Stimulated activated naive CD4-positive, alpha-beta T cell treated with Interleukin-2 at 50 U/mL for 16 hours (primary cell): ENCODE measurements at places on chromosomes 12 and 14.
A peak's percentile ranks its signal among the peaks of the same experiment; 100 is the strongest.

- no peak for DNase-seq
Measured at GRCh38 chr12:103806803-103807202, 34.2 kb downstream of the NT5DC3 start.

- DNase-seq: no peak
Measured at GRCh38 chr14:102055181-102055901, 31.5 kb downstream of the HSP90AA1 start.

- no peak for DNase-seq
Measured at GRCh38 chr14:39015360-39015961, 87.6 kb downstream of the SEC23A start.

- DNase-seq: no peak
Measured at GRCh38 chr14:68608574-68608962, 184.3 kb downstream of the ZFP36L1 start.

DNA sequence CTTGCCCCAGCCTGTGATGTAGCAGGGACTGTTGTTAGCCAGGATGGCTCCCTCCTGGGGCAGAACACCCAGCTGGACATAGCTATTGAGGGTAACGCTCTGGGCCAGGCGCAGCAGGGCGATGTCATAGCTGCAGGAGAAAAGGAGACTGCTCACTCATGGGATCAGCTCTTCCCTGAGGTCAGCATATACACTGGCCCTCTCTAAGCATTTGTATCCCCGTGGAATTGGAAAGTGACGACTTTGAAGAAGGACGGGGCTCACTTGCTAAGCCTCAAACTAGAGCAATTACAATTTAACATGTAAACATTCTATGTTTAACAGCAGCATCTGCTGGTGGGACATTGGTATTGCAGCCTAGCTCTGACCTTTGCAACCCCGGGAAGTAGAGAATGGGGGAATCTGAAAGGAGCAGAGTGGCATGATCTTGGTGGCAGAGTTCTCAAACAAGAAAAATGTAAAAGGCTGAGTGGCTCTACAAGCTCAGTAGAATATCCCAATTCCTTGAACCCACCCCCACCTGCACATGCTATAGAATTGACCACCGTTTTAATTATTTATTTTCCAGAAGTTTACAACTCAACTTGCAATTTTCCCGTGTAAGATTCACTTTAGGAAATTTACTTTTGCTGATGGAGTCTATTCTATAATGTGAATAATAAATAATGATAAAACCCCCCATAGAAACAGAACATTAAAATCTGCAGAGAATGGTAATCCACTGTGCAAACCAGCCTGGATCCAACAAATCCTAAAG, 5.0 kb downstream of the CELA1 start:
- DNase-seq: peak; percentile 51

DNA sequence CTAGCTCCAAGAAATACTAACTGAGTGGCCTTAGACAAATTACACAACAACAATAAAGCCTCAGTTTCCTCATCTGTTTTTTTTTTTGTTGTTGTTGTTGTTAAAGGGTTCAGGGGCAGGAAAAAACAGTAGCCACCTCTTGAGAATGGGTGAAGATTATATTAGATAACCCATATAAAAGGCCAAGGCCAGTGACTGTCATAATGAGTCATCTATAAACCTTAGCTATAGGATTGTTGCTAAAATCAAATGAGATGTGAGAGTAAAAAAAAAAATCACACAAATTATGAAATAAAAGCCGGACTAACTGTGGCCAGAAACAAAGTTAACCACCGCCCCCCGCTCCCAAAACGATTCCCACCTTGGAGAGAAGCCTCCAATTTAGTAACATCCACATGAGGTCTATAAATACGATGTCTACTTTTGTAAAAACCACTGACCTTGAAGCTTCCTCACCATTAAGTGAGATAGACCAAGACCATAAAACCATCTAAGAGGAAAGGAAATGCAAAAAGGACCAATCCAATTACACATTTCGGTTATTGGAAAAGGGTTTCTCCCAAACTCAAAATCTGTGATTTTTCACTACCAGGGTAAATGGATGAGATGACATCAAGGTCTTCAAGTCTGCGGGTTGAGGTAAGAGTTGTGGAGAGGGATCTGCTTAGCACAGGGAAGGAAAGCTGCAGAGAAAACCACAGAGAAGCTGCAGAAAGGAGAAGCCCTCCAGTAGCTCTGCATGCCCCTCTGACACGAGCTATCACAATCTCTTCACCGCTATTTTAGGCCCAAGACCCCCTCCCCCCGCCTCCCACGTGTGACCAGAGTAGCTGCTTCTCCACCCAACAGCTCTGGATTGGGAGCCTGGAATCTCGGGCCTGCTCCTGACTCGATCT, 1.0 kb downstream of the NAA25 start:
- DNase-seq: no peak

GRCh38 chr12:14846042-14846587, 2.8 kb upstream of the ART4 start:
- no peak for DNase-seq

- no peak for DNase-seq
Measured at GRCh38 chr12:124411281-124411878, 116.5 kb downstream of the RFLNA start.

GRCh38 chr12:104285740-104286515, 17.6 kb upstream of the EID3 start:
- no peak for DNase-seq

- peak; percentile 39 for DNase-seq
Measured at GRCh38 chr14:53151523-53152183, 1.5 kb downstream of the DDHD1 start.

- no peak for DNase-seq
Measured at GRCh38 chr12:112370868-112371510, 11.2 kb downstream of the HECTD4 start.

GRCh38 chr12:49503674-49504180, 35.1 kb upstream of the KCNH3 start:
- DNase-seq: no peak

DNA sequence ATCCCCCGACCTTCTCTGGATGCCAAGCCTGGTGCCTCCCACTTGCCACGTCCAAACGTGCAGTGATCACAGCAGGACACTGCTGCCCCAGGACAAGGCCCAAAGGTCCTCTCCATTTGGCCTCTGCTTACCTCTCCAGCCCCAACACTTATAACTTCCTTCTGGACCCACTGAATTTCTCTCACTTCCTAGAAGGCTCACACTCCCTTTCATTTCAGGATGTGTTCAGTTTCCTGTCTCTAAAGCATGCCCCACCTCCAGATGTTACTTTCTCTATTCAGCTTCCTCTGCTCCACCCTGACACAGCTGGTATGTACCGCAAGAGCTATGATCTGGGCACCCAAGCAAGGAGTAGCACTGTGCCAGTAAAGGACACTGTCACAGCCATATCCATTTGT, 33.0 kb downstream of the CDKL1 start:
- DNase-seq: peak; percentile 20

GRCh38 chr14:68104518-68104917, 284.9 kb downstream of the RAD51B start:
- no peak for DNase-seq

- DNase-seq: no peak
Measured at GRCh38 chr12:27592548-27592947, 68.5 kb downstream of the PPFIBP1 start.

GRCh38 chr12:1606021-1606622, 11.7 kb upstream of the FBXL14 start:
- peak; percentile 67 for DNase-seq

GRCh38 chr12:66942741-66943465, 264.0 kb upstream of the GRIP1 start:
- no peak for DNase-seq

DNA sequence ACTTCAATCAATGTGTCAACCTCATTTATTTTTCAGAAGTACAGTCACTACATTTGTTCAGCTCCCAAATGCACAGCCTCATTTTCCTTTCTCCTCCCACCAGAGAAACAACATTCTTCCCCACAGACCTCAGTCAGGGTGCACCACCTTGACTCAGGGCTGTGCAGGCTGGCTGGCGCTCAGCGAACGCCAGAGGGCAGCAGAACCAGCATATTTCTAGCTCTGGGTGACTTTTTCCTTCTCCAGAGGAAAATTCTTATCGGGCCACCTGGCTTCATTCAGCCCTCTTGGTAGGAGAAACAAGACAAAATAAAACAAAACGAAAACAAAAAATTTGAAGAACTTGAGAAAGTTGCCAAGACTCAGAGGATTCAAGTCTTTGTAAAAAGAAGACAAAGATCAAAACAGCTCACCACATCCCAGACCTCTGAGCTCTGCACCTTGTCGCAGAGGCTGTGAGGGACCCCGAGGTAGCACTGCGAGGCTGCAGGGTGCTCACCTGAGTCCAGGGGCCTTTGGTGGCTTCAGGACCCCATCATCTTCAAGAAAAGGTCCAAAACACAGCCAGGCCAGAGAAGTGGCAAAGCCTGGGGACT, 33.7 kb downstream of the PAH start:
- DNase-seq: no peak

DNA sequence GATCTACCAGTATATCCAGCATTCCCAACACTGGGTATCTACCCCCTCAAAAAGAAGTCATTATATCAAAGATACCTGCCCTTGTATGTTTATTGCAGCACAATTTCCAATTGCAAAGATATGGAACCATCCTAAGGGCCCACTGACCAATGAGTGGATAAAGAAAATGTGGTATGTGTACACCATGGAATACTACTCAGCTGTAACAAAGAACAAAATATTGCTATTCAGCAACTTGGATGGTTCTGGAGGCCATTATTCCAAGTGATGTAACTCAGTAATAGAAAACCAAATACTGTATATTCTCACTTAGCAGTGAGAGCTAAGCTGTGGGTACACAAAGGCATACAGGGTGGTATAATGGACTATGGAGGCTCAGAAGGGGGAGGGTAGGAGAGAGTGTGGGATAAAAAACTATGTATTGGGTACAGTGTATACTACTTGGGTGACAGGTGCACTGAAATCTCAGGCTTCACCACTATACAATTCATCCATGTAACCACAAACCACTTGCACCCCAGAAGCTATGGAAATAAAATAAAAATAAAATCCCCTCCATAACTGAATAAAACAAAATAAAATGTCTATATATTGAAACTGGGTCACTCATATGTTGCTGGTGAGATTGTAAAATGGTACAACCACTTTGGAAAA, 34.7 kb upstream of the STK38L start:
- DNase-seq: no peak

DNA sequence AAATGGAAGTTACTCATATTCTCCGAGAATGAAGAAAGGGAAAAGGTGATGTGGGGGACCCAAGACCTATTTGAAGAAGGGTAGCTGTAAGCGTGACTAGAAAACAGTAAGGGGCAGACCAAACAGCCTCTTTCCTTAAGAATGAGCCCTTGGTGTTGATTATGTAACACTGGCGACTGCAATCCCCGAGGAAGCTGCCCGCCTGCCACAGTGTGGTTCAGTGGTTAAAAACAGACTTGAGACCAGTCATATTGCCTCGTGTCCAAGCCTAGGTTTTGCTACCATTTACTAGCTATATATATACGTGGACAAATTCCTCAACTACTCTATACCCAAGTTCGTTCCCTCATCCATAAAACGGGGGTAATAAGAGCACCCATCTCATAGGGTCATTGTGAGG, 49.1 kb downstream of the SSPN start:
- no peak for DNase-seq

DNA sequence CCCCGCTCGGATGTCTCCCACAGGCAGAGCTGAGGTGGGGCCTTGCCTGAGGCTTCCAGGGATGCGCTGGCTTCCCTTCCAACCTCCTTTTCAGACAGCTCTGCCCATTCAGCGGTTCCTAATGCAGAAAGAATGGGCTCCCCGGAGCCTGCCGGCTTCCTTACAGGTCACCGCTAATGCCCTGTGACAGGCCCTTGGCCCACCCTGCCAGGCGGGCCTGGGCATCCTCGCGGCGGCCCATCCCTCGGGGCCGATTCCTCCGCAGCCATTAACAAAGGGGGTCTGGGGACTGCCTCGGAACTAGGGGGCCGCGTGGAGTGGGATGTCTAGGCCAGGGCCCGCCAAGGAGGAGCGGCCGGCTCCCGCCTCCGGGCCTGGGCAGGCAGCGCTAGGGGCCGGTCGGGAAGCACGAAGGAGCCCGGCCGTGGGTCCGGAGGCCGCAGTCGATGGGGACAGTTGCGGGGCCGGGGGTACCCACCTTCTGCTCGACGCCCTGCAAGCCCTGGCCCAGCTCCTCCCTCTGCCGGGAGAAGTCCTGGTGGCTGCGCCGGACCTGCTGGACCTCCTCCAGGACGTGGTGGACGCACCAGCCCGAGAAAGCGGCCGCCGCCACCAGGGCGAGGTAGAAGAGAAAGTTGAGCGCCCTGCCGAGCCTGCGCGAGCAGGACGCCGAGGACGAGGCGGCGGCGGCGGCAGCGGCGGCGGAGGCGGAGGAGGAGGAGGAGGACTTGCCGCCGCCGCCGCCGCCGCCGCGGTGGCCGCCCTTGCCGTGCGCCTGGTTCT, 738 bp downstream of the CKAP4 start:
- DNase-seq: peak; percentile 56

DNA sequence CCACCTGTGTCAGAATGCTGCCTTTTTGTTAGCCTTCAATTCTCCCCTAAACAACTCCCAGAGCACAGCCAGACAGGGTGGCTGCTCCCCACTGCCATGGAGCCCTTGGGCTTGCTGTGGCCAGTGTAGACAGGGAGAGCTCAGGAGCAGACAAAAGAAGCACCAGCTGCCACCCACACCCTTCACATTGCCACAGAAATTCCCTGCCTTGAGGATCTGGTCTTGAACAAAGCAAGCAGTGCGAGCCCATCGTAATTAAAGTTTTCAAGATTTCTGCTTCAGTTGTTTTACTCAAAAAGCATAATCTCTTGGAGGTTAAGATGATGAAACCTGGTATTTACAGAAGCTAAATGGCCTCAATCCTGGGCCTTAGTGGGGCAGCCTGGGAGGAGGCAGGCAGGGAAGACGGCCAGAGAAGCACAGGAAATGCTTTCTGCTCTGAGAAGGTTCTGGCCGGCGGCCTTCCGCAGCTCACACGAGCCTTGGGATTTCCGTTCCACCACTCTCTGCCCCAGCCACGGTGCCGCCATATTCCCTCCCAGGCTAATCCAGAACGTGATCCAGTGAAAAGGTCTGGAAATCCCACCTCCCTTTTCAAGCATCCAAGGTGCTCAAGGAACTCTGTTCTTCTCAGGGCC, 535.2 kb downstream of the BCL11B start:
- DNase-seq: no peak

GRCh38 chr12:120710805-120711296, 593 bp downstream of the UNC119B start:
- DNase-seq: no peak

DNA sequence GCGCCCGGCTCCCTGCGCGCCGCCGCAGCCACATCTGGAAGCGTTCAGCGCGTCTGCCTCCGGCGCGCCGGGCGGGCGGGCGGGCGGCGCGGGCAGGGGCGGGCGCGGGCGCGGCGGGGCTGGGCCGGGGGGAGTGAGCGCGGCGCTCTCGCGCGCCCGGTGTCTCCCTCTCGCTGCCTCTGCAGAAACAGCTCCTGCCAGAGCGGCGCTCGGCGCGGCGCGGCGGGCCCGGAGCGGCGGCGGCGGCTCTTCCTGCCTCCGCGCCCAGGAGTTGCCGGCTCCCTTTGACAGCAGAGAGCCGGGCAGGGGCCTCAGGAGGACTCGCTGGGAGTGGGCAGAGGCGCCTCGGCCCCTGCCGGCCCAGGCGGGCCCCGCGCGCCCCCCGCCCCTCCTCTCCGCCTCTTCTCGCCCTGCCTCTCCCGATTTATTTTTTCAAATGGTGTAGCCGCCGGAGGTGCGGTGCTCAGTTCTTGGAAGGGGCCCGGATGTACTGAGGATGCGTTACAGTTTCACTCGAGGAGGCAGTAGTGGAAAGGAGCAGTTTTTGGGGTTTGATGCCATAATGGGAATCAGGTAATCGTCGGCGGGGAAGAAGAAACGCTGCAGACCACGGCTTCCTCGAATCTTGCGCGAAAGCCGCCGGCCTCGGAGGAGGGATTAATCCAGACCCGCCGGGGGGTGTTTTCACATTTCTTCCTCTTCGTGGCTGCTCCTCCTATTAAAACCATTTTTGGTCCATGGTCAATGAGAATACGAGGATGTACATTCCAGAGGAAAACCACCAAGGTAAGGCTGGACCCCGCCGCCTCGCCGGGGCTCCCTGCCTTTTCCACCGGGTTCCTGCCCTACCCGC, at the start of gene CACNA1C:
TSS of gene CACNA1C (plus strand) at position 162 of the 853 bp plus-strand sequence. CDS start at position 738, 576 bp downstream.
- no peak for DNase-seq
